Uterus (tissue), 4 donors: ENCODE measurements at places on chromosomes 6 and 20.

- no peaks in the 10 kb centered on the region for H3K27me3 ChIP-seq
- H3K4me3 ChIP-seq, result no peak overlapping the region
These were observed 708.9 kb upstream of the NRSN1 start for GRCh38 chr6:23417133-23417532.

GRCh38 chr20:43545837-43546578, 12.8 kb upstream of the SGK2 start:
- no peak for DNase-seq
- no peak overlapping the region for H3K27ac ChIP-seq
- H3K27me3 ChIP-seq, result no peaks in the 10 kb centered on the region
- no peaks in the 10 kb centered on the region for H3K36me3 ChIP-seq
- H3K4me3 ChIP-seq, result no peak overlapping the region
- no peaks in the 10 kb centered on the region for H3K4me1 ChIP-seq

GRCh38 chr20:42018979-42019378, 400.8 kb upstream of the CHD6 start:
- no peak for DNase-seq
- no peaks in the 10 kb centered on the region for H3K36me3 ChIP-seq
- no peak overlapping the region for H3K4me3 ChIP-seq

- no peaks in the 10 kb centered on the region for H3K4me1 ChIP-seq
- DNase-seq, result no peak
- H3K27ac ChIP-seq, result no peak overlapping the region
- no peaks in the 10 kb centered on the region for H3K27me3 ChIP-seq
These were observed 7.4 kb downstream of the PERP start for GRCh38 chr6:138099832-138100231.

DNA sequence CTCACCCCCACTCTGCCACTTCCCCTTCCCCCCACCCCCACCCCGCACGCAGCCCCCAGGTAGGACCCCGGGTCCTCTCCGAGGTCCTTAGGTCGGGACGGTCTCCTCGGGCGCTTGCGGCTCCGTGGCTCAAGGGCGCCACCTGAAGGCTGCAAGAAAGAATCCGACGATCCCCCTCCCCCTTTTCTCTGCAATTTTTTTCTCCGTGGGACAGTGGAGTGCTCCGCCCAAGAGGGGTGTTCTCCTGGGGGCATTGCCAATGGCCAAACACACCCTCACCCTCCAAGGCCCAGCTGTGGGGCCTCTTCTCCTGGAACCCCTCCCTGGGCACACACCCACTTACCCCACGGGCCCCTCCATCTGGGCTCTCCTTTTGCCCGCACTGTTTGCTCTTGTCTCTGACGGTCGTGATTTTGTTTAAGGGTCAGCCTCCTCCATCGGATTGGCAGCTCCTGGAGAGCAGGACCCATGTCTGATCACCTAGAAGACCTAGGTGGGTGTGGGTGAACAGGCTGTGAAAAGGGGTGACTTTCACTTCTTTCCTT, 1.1 kb upstream of the TMEM74B start:
- no peak for DNase-seq
- H3K27me3 ChIP-seq, result peaks cover 3% of the 10 kb centered on the region
- no peaks in the 10 kb centered on the region for H3K36me3 ChIP-seq
- peaks cover 11% of the 10 kb centered on the region for H3K4me1 ChIP-seq
- H3K27ac ChIP-seq, result no peak overlapping the region

- no peaks in the 10 kb centered on the region for H3K27me3 ChIP-seq
- no peak overlapping the region for H3K4me3 ChIP-seq
- no peaks in the 10 kb centered on the region for H3K36me3 ChIP-seq
- no peak overlapping the region for H3K27ac ChIP-seq
These were observed 85.6 kb downstream of the UBE3D start for GRCh38 chr6:82980086-82980485.

GRCh38 chr6:6319952-6320811, at the start of gene F13A1:
Gene F13A1 (minus strand): TSS chr6:6320662. CDS start chr6:6318664, 1,998 bp downstream.
- DNase-seq, result no peak
- H3K27ac ChIP-seq, result no peak within 1 kb of the TSS
- no peaks in the 10 kb centered on the region for H3K4me1 ChIP-seq
- H3K36me3 ChIP-seq, result no peaks in the 10 kb centered on the region
- H3K27me3 ChIP-seq, result no peaks in the 10 kb centered on the region

GRCh38 chr6:2909718-2910117, 6.6 kb upstream of the SERPINB9 start:
- no peak for DNase-seq
- H3K4me1 ChIP-seq, result no peaks in the 10 kb centered on the region
- no peaks in the 10 kb centered on the region for H3K36me3 ChIP-seq
- H3K4me3 ChIP-seq, result no peak overlapping the region
- H3K27ac ChIP-seq, result no peak overlapping the region

DNA sequence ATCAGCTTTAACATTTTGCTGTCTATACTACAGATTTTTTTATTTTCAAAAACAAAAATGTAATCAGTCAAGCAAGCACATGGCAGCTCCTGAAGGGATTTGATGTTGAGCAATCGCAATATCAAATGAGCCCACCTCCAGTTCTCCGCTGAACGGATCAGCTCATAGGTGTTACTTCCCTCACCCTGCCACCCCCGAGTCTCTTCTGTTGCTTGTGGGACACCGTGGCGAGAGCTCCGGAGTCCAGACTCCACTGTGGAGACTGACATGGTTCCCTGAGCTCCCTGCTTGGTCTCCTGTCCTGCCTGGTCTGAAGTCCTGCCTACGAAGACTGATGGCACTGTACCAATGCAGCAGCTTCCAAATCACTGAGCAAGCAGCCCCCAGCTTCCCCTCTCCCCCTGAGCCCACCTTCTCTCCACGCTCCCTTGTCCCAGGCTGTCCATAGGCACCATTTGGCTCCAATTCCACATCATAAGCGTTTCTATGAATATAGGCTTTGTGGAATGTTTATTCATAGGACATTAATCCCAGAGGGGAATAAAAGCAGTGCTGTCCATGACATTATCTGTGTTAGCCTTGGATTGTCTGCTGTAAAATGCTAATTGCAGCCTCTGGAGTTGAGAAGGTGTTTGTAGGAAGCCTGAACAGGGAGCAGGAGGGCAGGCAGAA, 162.2 kb downstream of the LY86 start:
- no peaks in the 10 kb centered on the region for H3K27me3 ChIP-seq
- peak overlapping the region; percentile 58 for H3K27ac ChIP-seq

DNA sequence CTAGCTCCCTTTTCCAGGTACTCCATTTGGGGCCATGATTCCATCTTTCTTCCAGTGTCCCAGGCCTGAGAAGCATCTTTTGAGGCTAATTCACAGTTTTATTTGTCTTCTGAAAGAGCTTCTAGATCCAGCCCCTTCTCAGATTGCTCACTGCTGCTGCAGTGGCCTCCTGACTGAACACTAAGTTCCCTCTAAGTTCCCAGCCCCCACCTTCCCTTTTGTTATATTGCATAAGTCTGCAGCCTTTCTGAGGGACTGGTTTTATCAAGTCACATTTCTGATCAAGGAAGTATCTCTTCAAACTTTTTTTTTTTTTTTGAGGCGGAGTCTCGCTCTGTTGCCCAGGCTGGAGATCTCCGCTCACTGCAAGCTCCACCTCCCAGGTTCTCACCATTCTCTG, 10.7 kb downstream of the MAPRE1 start:
- no peaks in the 10 kb centered on the region for H3K36me3 ChIP-seq
- H3K4me3 ChIP-seq, result no peak overlapping the region
- no peaks in the 10 kb centered on the region for H3K4me1 ChIP-seq
- DNase-seq, result no peak
- H3K27me3 ChIP-seq, result no peaks in the 10 kb centered on the region

- DNase-seq, result no peak
- no peaks in the 10 kb centered on the region for H3K4me1 ChIP-seq
These were observed 47.6 kb upstream of the ZNF337 start for GRCh38 chr20:25744261-25744660.

- H3K27ac ChIP-seq, result no peak overlapping the region
- peaks cover 5% of the 10 kb centered on the region for H3K4me1 ChIP-seq
- H3K27me3 ChIP-seq, result no peaks in the 10 kb centered on the region
- DNase-seq, result no peak
- no peaks in the 10 kb centered on the region for H3K36me3 ChIP-seq
These were observed 988 bp downstream of the TIAM2 start for GRCh38 chr6:154996016-154996590.

DNA sequence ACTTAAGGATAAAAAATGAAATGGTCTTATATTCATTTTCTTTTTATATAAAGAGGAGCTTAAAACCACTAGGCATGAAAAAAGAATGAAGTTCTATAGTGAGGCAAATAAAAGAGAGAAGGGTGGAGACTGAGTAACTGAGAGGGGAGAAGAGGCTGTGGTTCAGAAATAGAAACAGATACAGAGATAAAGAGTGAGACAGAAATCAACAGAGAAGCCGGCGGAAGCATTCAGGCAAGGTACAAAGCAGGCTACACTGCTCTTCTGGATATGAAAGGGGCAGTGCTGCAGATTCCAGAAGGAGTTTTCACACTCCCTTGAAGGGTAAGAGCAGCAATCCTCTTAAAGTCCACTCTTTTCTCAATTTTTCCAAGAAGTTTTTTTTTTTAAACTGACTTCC, 29.9 kb downstream of the NFATC2 start:
- no peak for DNase-seq
- no peaks in the 10 kb centered on the region for H3K36me3 ChIP-seq
- H3K4me1 ChIP-seq, result no peaks in the 10 kb centered on the region
- H3K27ac ChIP-seq, result no peak overlapping the region
- H3K27me3 ChIP-seq, result no peaks in the 10 kb centered on the region

- no peaks in the 10 kb centered on the region for H3K27me3 ChIP-seq
- DNase-seq, result no peak
- no peak overlapping the region for H3K4me3 ChIP-seq
- no peak overlapping the region for H3K27ac ChIP-seq
- H3K36me3 ChIP-seq, result no peaks in the 10 kb centered on the region
These were observed 2.5 kb downstream of the RIPOR2 start for GRCh38 chr6:24933266-24933665.

DNA sequence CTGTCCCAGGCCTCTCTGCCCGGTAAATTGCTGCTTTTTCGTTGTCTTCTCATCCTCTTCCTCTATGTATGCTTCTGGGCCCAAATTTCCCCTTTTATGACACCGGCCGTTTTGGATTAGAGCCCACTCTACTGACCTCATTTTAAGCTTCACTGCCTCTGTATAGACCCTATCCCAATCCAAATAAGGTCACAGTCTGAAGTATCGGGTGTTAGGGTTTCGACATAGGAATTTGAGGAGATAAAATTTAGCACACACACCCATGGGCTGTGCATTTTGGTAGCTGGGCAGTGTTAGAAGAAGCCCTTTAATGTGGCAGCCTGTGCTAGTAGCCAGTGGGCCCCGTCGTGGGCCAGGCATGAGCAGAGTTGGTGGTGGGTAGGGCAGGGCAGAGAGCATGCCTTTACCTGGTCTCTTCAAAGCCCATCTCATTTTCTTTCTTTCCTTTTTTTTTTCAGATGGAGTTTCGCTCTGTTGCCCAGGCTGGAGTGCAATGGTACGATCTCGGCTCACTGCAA, 27.9 kb upstream of the EZR start:
- no peaks in the 10 kb centered on the region for H3K4me1 ChIP-seq
- no peaks in the 10 kb centered on the region for H3K36me3 ChIP-seq
- no peak for DNase-seq
- no peaks in the 10 kb centered on the region for H3K27me3 ChIP-seq

DNA sequence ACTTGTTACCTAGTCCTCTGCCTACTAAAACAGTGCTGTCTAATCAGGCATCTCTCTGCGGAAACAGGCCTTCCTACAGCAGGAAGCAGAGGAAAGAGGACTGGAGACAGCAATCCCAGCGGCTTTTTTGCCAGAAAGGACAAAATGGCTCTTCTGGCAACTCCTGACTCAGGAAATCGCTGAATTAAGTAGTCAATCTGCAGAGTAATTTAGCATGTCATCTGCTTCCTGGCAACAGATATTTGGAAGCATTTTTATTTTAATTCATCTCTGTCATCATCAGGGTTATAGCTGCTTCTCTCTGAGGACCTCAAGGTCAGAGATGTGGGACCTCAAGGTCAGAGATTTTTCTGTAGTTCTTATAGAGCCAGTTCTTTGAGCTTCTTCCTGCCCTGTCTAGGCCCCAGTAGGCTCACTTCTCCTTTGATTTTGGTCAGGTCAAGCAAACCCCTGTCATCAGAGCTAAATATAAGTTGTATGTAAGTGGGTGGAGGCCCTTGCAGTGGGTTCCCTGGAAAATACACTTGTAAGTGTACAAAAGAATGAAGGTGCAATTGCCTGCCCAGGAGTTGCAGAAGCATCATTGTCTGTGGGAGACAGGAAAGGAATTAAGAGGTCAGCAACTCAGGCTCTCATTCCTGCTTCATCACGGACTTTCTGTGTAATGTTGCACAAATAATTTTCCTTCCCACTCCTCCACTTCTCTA, 229.4 kb downstream of the ALDH8A1 start:
- DNase-seq, result peak; percentile 42
- H3K27ac ChIP-seq, result peak overlapping the region; percentile 50
- H3K36me3 ChIP-seq, result no peaks in the 10 kb centered on the region
- peaks cover 12% of the 10 kb centered on the region for H3K4me1 ChIP-seq
- H3K4me3 ChIP-seq, result no peak overlapping the region

DNA sequence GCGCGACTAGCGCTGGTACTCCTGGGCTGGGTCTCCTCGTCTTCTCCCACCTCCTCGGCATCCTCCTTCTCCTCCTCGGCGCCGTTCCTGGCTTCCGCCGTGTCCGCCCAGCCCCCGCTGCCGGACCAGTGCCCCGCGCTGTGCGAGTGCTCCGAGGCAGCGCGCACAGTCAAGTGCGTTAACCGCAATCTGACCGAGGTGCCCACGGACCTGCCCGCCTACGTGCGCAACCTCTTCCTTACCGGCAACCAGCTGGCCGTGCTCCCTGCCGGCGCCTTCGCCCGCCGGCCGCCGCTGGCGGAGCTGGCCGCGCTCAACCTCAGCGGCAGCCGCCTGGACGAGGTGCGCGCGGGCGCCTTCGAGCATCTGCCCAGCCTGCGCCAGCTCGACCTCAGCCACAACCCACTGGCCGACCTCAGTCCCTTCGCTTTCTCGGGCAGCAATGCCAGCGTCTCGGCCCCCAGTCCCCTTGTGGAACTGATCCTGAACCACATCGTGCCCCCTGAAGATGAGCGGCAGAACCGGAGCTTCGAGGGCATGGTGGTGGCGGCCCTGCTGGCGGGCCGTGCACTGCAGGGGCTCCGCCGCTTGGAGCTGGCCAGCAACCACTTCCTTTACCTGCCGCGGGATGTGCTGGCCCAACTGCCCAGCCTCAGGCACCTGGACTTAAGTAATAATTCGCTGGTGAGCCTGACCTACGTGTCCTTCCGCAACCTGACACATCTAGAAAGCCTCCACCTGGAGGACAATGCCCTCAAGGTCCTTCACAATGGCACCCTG, 1.6 kb downstream of the TPBG start:
- peak; percentile 29 for DNase-seq
- no peaks in the 10 kb centered on the region for H3K36me3 ChIP-seq
- H3K27me3 ChIP-seq, result no peaks in the 10 kb centered on the region
- H3K27ac ChIP-seq, result peak overlapping the region; percentile 79
- no peaks in the 10 kb centered on the region for H3K4me1 ChIP-seq
